T-helper 2 cell treated with Interferon-gamma antibody and Interleukin-4, amounts not matched to agents 5 μg/mL and 100 μg/mL, for 36 hours (primary cell): ENCODE measurements at places on chromosomes 3 and 15.

DNA sequence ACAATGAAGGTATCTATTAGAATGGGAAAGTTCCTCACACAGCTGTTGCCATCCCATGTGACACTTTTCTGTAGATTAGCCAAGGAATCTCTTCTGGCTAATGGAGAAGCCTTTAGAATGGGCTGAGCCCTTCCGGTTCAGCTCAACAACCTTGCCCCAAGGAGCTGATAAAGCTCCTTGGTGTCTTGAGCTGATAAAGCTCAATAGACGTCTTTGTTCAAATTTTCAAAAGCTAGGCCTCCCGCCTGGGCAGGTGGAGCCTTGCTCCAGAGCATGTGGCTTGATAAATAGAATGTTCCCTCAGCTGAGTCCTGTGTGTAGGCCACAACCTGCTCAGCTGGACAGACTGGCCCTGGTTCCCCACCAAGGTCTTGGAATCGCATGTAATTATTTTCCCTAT lies 7.2 kb upstream of the BNIP2 start:
- DNase-seq: no peak

DNA sequence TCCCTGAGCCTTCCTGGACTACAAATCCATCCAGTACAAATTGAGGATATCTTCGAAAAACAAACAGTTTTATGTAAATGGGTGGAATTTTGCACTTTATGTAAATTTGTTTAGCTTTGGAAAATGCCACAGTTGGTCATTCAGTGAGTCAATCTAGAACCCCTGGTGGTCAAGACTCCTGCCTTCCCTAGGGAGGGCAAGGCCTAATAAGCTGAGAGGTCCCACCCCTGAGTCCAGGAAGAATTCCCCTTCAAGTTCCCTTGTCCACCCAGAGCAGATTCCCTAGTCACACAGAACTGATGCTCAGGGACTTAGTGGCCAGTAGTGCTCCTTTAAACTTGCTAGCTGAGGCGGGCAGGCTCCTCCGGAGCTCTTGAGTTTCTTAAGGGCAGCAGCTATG lies 6.1 kb upstream of the RUBCN start:
- DNase-seq: no peak

DNA sequence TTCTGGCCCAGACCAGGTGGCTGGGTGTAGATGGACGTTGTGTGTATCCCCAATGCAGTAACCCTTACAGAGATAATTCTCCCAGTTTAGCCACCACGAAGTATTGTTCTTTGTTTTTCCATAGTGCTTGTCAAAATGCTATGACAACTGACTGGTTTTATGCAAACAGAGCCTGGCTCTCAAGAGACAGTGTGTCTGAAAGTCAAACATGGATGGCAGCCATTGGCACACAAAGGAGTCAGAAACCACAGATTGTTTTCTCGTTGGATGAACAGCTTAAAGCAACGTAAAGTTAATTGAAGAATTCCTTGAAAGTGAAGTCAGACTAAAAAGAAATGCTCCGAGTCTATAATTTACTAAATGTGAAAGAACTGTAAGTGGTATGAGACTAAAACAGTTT lies 91.2 kb downstream of the FILIP1L start:
- no peak for DNase-seq

GRCh38 chr3:18033581-18034108 lies 291.2 kb upstream of the TBC1D5 start:
- no peak for DNase-seq

- DNase-seq: no peak
Observed at GRCh38 chr3:4904811-4905695, 74.2 kb upstream of the BHLHE40 start.

DNA sequence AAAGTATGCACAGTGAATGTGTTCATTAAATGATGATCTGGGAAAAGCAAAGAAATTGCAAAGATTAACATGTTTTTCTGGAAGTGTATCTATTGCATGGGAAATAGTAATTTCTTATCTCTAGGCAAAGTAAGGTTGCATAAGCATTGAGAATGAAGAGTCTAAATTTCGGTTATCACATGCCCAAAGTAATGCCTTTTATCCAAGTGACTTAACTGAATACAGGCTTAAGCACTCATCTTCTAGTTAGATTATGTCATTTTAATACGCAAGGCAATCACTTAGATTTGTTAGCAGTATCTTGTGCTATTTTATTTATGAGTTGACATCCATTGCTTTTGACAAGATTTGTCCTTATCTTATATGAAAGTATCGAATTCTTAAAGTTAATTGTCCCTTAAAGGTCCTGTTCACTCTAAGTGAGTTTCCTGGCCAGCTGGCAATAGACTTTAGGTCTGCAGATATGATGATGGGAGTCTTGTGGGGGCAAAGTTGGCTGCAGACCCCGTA lies 100.5 kb downstream of the NAALADL2 start:
- no peak for DNase-seq

GRCh38 chr3:117887901-117888300 lies 1146.7 kb downstream of the IGSF11 start:
- no peak for DNase-seq

GRCh38 chr3:36877930-36878685 lies 66.7 kb downstream of the TRANK1 start:
- no peak for DNase-seq

DNA sequence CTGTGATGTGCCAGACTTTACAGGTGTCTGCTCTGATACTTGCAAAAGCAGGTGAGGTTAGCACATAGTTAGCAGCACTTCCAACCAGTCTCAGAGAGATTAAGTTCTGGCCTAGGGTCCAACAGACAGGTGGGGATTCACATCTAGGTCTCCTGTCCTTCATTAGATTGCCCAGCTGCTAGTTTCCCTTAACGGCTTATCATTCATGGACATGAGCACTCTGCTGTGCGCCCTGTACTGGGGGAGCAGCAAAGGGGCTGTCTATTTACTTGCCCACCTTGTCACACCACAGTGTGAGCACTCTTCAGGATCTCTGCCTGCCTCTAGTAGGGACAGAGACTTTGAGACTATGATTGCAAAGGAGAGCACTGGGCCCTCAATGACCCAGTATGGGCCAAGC lies 8.7 kb downstream of the SPSB4 start:
- no peak for DNase-seq

DNA sequence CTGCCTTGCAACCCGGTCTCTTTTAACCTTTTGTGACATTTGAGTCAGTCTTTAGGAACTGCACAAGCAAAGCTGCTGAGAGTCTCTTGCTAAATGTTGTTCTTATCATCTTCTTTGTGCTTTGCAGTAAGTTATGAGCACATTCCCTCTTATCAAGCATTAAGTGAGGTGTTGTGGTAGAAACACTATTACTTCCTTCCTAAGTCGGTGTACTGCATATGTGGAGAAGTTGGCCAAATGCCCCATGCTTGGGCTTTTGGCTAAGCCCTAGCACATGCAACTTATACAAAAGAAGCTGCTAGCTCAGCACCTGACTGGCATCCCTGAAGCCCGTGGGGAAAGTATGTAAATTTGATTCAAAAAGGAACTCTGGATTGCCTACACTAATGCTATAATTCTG lies 136.5 kb upstream of the RBMS3 start:
- no peak for DNase-seq

DNA sequence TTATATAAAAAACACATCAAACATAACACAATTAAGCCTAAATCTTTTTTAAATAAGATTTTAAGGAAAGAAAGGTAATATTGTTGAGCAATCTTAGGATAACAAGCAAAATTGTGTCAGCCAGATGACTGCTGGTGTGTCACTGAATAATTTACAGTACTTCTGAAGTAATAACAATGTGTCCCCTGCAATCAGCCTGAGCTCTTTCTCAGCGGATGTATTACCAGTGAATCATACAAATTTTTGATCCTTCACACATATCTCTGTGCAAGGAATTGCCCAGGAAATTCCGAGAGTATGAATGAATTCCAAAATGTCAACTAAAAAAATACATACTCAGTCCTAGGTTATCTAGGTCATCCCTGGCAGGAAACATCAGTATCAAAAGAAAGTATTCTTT lies 76.6 kb upstream of the PTX3 start:
- DNase-seq: no peak

GRCh38 chr3:170222647-170223541 lies 670 bp downstream of the PRKCI start:
- DNase-seq: peak; percentile 40

DNA sequence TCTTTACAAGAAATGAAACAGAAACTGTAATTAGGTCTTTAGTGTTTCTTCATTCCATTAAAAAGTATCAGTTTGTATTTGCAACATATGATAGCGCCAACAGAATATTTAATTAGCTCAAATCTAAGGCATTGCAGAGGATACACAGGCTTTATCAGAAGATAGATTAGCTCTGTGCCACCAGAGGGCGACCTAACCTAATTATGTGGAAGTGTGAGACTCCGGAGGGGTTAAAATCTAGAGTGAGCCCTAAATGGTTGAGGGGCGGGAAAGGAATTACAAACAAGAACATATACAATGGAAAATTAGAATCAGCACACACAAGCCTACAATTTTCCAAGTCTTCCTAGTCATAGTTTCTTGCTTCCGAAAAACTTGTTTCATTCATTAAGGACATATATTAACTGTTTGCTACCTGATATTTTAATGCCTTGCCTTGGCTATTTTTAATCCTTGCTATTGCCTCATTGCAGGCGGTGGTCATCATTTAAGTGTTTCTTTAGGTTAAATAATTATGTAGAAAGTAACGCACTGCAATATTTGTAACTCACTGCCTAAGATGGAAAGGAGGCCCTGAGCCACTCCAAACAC lies 18.0 kb upstream of the RYR3 start:
- no peak for DNase-seq

- DNase-seq: no peak
Observed at GRCh38 chr3:78049521-78049920, 1009.6 kb downstream of the ROBO2 start.
